Kidney epithelial cell (primary cell): ENCODE measurements at places on chromosomes 2 and 18. TPM values are rescaled to one million over a fixed set of nuclear protein-coding genes. Genes with fewer than 3 reads are reported as not detected.

GRCh38 chr2:151553-152334 is 105.4 kb upstream of the FAM110C start:
- no peak for DNase-seq

- no peak for DNase-seq
Observed at GRCh38 chr2:204065566-204065965, 129.0 kb downstream of the ICOS start.

GRCh38 chr18:35808796-35809195 is 163.7 kb upstream of the RMP24 start:
- DNase-seq, result no peak

- DNase-seq, result no peak
Observed at GRCh38 chr2:171837736-171838135, 56.3 kb downstream of the SLC25A12 start.

- DNase-seq, result no peak
Observed at GRCh38 chr2:121529439-121530211, 1.1 kb upstream of the RNU4ATAC start.

- DNase-seq, result no peak
Observed at GRCh38 chr2:19250906-19251305, 107.5 kb downstream of the OSR1 start.

- DNase-seq, result no peak
Observed at GRCh38 chr2:69600425-69600824, 43.1 kb downstream of the AAK1 start.

GRCh38 chr2:69641887-69642708 is 1.4 kb downstream of the AAK1 start:
- no peak for DNase-seq

- DNase-seq, result no peak
Observed at GRCh38 chr2:25310965-25311864, 30.5 kb downstream of the DNMT3A start.

GRCh38 chr2:121776885-121777698 is 21.6 kb downstream of the TSN start:
- no peak for DNase-seq

DNA sequence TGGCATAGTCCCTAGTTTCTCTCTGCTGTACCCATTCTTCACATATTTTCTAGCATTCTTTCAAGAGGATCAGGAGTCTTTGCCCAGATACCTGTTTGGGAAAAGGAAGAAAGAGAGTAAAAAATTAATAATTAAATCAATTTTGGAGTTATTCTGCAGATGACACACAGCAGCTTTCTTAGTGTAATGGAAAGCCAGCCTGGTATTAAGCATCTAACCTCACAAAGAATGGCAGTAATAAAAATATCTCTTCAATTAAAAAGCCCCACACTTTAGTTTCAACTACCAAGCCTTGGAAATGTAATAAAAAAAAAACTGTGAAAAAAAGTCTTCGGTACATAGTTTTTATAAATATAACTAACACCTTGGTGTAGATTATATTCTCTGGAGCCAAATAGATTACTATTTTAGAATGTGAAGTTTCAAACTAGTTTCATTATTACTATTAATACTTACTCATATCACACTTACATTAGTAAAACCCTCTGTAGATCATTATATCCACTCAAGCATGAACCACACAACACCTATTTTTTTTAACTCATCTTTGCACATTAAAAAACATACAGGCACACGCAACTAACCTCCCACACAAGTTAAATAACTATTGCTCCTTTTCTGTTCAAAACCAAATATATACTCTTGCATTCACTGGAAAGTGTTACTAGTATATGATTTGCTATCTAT is 90.9 kb downstream of the GPD2 start:
- no peak for DNase-seq

- DNase-seq, result peak; percentile 48
Observed at GRCh38 chr2:138997856-138998517, 217.8 kb upstream of the NXPH2 start.

- DNase-seq, result no peak
Observed at GRCh38 chr2:11674983-11675382, 5.0 kb upstream of the NTSR2 start.

GRCh38 chr18:58140387-58141325 is 96.6 kb downstream of the NEDD4L start:
- DNase-seq, result no peak

- DNase-seq, result no peak
Observed at GRCh38 chr2:120937686-120938044, 202.0 kb downstream of the GLI2 start.

DNA sequence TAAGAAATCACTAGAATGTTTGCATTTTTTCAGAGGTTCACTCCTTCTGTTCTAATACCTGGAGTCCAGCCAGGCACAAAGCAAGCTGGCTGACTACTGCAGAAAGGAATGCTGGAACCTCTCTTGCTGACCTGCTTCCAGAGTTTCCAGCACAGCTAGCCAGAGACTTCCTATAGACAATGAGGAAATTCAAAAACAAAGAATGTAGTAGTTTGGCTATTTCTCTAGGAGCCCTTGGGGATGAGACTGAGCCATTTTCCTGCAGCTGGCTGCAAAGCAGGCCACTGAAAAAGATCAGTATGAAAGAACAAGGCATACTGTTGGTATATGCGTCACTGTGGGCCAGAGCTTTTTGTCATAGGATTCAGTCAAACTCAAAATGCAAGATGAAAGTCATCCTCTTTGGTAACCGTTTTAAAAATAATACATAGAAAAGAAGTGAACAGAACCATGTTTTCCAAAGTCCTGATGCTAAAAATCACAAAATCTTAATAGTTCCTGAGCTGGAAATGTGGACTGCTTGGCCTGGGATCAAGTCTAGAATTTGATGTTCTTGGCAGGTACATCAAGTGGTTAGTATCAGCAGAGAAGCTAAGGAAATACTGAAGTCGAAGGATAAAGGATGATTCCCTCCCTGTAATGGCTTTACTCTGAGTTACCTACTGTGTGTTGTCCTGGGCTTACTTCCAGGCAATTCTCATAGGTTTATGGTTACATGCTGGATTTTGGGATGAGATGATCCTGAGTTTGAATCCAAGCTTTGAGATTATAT is 9.0 kb upstream of the DSEL start:
- peak; percentile 94 for DNase-seq

Gene ATP8B1
- total RNA-seq, result 13.1 and 14.7 TPM in 2 replicates

Gene ANKAR
- total RNA-seq, result 3.3 and 3.8 TPM in 2 replicates

Gene HOXD13
- total RNA-seq, result not detected in 2 replicates

Gene CABYR
- 5.1 and 5.5 TPM in 2 replicates for total RNA-seq

Gene SP100
- total RNA-seq, result 48.0 and 53.8 TPM in 2 replicates

Gene SMYD1
- total RNA-seq, result not detected in 2 replicates

Gene RNF181
- 220 and 271 TPM in 2 replicates for total RNA-seq
